ENCODE measurements at places on chromosomes 3 and 15.
A peak's percentile ranks its signal among the peaks of the same experiment; 100 is the strongest.

DNA sequence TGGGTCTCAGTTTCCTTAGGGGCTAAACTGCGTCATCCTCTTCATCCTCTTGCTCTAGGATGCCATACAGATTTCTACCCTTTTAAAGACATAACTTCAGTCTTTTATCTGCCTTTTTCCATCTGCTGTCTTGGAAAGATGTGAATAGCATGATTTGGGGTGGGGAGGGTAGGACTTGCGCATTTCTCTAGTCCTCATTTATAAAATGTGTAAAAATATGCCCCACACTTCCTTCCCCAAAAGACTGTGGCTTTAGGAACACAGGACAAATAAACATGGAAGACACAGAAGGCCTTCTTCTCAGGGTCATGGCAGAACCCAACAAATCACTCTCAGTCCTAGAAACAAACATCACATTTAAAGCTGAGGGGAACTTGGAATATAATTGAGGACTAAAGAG lies 48.4 kb upstream of the BCL6 start:
- no peak for DNase-seq

DNA sequence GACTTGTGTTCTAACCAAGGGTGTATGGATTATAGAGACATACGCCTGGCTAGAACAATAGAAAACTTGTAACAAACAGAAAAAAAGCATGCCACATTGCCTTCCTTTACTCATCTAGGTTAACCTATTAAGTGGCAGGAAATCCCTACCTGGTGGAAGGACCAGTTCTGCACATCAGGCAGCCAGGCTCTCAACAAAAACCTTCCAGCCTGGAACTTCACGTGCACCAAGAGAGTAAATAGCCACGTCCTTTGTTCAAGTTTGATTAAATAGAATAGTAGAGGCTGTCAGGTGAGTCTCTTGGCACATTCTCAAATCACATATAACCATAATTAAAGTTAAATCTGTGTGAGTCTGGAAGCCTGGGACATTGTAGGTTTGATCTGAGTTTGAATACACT lies 85.0 kb upstream of the DPH6 start:
- no peak for DNase-seq

DNA sequence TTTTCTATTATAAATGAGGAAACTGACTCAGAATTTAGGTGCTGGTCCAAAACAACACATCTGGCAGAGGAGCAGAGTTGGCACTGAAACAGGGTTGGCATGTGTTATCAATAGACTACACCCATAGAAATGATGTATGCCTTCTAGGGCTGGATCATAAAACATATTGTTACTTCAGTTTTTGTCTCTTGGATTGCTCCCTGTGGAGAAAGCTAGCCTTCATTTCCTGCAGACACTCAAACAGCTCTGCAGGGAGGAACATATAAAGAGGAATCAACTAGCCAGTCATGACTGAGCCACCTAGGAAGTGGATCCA lies 507 bp upstream of the MRPL3 start:
- no peak for DNase-seq

DNA sequence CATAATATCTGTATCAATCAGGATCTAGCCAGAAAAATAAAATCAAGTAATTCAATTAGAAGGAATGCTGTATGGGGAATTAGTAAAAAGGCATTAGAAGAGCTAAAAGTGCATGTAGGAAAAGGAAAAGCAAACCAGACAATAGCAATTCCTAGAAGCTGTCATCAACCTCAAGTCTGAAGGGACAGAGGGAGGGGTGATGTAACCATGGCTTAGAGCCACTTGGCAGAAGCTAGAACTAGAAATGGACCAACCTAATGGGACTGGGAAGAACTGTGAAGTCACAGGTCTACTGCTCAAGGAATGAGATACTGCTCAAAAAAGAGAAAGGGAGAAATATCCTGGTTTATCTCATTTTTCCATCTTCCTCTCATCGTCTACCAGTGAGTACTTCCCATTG lies 590.7 kb upstream of the SGO1 start:
- no peak for DNase-seq

DNA sequence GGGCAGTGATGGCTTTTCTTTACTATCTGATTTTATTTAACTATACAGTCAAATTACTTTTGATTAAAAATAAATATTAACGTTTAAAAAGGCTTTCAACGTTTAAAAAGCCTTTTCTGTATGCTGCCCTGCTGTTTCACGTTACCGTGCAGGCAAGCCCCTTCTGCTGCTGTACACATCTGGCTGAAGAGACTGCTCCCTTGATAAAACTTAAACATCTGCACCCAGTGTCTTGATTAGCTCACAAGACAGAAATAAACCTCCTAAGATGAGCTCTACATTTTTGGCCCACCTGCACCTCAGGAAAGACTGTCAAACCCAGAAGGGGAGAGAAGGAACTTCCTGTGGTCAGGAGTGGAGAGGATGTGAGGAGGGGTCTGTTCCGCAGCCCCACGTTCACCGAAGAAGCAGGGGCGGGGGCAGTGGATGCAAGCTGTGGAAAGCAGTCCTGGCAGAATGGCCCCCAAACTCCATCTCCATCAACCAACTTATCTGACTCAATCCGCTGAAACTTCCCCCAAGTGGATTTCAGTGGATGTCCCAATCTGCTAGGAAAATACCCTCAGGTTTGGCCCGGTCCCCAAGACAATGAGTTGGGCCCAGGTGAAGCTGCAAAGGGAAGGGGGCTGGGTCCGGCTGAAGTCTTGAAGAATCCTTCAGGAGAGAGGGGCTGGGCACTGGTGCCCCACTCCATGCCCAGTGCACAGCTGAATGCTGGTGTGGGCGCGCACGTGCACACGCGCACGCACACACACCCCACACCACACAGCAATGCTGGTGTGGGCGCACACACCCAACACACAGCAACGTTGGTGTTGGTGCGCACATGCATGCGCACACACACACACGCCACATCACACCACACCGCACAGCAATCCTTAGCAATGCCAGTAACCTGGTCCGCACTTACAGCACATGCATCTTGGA lies 88.6 kb downstream of the LRIG1 start:
- DNase-seq = no peak

DNA sequence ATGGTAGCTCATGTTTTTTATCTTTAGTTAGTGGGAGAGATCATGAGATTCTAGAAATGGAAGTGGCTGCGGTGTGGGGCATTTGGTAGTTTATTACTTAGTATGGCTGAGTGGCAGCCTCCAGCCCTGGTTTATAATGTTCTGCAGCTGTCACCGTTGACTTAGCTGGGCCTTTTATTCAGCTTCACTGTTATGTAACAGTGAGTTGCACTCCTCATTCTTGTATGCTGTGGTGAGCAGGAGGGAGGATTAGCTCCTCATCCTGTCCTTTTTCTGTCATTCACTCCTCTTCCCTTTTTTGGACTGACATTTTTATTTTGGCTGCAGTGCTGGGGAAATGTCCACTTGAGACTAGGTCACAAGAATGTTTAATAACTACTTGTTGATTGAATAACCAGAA lies 29.5 kb downstream of the RAD54L2 start:
- no peak for DNase-seq

DNA sequence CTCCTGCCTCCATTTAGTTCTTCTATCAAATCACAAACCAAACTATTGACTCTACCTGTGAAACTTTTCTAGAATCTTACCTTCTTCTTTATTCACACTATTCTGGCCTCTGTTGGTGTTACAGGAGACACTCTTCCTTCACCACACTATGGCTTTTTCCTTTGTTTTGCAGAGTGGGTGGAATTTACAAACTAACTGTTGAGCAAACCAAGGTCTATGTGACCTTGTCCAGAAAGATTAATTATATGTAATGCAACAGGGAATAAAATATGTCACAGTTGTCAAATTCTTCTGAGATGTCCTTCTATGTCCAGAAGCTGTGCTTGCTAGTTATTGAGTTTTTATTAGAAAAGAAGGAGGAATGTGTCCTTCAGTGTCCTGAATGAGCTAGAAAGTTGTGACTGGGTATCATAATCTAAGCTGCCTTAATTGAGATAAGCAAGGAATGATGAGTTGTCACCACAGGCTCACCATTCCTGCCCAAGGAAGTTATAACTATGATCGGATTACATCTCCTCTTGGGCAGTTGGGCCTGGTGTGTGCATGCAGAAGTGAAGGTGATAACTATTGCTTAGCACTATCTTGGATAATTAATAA lies 21.7 kb downstream of the ARL14 start:
- DNase-seq = no peak

DNA sequence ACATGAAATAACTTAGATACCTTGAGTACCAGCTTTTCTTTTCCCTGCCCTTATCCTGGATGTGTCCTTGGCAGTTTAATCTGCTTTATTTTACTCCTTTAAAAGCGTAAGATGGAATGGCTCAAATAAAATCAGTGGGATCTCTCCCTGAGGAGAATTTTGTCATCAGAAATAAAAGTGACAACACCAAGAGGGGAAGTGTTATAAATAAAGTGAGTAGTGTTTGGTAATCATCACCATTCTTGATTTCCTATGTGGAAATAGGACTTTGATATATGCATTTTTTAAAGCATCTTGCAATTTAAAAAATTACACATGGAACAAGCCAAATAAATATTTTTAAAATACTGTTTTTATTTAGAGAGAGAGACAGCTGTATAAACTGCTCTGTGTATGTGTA lies 76.5 kb downstream of the MBNL1 start:
- no peak for DNase-seq

- no peak for DNase-seq
These were observed 30.9 kb downstream of the PML start for GRCh38 chr15:74025436-74025835.

DNA sequence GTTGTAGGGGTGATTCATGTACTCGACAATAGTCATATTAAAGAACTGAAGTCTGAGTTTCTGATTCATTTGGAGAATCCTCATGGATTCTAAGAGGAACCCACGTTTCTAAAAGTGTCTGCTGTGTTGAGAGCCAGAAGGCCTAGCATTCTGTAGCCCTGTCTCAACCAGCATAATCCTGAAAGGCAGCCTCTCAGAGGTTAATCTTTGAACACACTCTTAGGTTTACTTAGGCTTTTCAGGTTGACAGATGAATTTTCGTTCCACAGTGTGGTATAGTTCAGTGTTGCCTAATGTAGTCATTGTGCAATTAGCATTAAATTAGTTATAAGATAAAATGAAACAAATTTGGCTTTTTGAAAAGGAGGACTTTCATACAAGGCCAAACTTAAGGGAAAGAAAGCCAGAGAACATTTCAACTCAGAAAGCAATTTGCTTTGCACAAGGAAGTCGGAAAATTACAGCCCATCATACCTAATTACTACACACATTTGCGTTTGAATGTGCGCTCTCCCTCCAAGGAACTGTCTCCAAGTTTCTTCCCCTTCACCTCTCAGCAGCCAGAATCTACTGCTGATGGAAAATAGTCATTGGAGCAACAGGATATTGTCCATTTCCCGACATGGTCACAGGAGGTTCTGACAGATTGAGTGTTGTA lies 42.0 kb downstream of the AGBL1 start:
- DNase-seq = no peak

DNA sequence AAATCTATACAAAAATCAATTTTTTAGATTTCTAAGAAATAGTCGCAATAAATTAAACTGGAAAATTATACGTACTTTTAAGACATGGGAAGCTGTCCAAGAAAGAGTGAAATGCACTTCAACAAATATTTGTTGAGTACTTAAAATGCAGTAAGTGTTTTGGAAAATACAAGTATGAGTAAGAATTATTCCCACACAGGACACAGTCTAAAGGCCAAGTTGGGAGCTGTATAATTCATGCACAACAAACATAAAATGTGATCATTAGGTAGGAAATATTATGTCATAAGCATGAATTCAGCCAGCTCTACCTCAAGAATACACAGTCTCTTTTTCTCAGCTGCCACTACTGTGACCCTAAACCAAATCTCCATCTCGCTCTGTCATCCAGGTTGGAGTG lies 267.6 kb downstream of the CNTN3 start:
- DNase-seq = no peak

- no peak for DNase-seq
These were observed 187.7 kb downstream of the GREM1 start for GRCh38 chr15:32905481-32905880.

- no peak for DNase-seq
These were observed 33.7 kb downstream of the TLE3 start for GRCh38 chr15:70063980-70064379.

DNA sequence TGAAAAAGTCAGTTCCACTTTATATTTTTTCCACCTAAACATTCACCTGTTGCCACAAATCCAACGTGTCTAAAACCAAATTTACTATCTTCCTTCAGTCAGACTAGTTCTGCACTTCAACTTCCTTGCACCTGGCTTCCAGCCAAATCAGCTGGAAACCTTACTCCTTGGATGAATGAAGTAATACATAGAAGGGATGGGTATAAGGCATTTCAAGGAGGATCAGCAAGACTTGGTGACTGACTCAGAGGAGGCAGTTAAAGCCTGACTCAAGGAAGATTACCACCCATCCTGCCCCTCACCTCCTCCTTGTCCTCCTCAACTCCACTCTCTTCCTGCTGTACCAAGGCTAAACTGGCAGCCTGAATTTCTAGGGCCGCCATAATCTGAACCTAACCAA lies 37.1 kb downstream of the QTRT2 start:
- DNase-seq = no peak

DNA sequence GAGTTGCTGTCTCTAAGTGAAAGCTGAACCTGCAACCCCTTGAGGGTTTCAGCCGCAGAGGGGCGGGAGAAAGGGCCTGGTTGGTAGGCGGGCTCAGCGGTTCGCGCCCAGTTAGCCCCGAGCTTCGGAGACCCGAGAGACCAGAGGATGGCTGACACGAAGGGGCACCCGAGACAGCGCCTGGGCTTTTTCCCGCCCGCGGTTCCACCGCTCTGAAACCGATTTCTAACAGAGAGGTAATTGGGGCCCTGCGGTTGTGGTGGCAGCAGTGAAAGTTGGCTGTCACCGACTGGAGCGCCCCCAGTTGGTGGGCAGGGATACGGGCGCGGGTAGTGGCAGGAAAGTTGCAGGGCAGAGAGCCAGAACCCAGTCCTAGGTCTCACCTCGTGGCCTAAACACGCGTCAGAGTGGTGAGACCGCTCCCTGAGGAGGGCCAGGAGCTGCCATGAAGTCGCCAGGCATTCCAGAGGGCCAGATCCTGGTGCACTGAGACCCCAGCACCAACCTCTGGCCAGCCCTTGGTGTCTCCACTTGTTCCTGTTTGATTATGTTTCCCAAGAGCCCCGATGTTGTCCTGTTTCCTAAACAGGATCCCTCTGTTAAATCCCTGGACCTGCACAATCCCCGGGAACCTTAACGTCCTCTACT lies 625 bp upstream of the ELL3 start:
- peak; percentile 49 for DNase-seq

All from neuronal stem cell (in vitro differentiated cells).